ENCODE measurements at places on chromosomes 4 and X.

GRCh38 chrX:34656842-34657725 is at the start of gene TMEM47:
Gene TMEM47, minus strand, starts transcription at chrX:34657285. Its CDS starts 256 bp downstream, at chrX:34657029.
- DNase-seq: peak; percentile 84
- H3K4me1 ChIP-seq: peaks cover 9% of the 10 kb centered on the region

DNA sequence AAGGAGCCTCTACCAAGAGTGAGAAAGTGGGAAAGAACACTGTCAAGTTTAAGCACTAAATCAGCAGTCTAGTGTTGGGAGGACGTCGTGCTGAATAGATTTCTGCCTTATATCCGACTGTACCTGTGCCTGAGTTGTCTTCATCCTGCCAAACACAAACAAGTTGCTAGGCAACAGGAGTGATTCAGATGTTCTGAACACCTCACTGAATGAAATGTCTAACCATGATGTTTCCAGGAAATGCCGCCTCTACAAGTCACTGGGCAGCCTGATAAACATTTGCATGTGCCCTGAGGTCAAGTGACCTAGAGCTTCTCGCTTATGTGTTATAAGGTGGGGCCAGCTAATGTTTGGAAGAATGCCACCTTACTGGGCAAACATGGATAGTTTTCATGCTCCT is 37.9 kb downstream of the SGMS2 start:
- H3K4me3 ChIP-seq: no peak overlapping the region
- H3K27ac ChIP-seq: no peak overlapping the region
- H3K36me3 ChIP-seq: no peaks in the 10 kb centered on the region
- H3K4me1 ChIP-seq: peaks cover 4% of the 10 kb centered on the region
- no peak for DNase-seq
- H3K27me3 ChIP-seq: no peaks in the 10 kb centered on the region

DNA sequence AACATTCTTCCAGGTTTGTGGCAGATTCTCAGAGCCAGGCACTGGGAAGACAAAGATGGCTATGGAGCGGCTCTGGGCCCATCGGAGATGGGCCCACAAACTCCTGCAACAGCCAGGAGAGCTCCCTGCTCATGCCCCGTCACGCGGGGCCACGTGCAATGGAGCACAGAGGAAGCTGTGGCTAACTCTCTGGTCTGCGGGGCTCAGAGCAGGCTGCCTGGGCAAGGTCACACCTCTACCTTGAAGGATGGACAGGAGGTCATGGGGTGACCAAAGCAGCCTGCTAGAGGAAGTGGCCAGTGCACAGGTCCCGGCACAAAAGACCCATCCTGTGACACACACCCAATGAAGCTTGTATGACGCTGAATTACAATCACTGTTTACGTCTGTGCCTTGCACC is 45.2 kb downstream of the C4orf50 start:
- no peak overlapping the region for H3K27ac ChIP-seq
- H3K4me3 ChIP-seq: no peak overlapping the region
- no peaks in the 10 kb centered on the region for H3K4me1 ChIP-seq

DNA sequence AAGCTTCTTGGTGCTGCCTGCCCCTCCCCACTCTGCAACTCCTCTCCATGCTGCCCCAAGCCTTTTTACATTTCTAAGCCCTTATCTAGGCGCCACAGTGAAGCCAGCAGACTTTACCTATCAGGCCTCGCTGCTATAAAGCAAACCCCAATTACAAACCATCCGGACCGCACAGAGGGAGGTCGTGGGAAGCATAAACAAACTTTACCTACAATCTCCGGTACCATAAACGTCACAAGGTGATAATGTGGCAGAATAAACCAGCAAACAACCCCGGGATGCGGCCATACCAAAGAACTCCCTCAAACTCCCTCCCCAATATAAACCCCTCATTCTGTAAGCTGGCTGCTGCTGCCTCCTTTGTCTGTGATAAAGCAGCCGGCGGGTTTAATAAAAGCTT is 54.0 kb upstream of the ZCCHC13 start:
- H3K36me3 ChIP-seq: no peaks in the 10 kb centered on the region
- H3K4me3 ChIP-seq: no peak overlapping the region
- no peaks in the 10 kb centered on the region for H3K27me3 ChIP-seq
- no peak for DNase-seq
- H3K27ac ChIP-seq: peak overlapping the region; percentile 50
- H3K4me1 ChIP-seq: no peaks in the 10 kb centered on the region
